ENCODE measurements at places on chromosomes 3 and 15.

- DNase-seq = peak; percentile 38
These were observed 549.2 kb upstream of the TBL1XR1 start for GRCh38 chr3:177746337-177746933.

- no peak for DNase-seq
These were observed 59.1 kb upstream of the FRMD4B start for GRCh38 chr3:69445024-69445423.

GRCh38 chr15:80709542-80709941, 14.4 kb downstream of the ABHD17C start:
- DNase-seq = no peak

DNA sequence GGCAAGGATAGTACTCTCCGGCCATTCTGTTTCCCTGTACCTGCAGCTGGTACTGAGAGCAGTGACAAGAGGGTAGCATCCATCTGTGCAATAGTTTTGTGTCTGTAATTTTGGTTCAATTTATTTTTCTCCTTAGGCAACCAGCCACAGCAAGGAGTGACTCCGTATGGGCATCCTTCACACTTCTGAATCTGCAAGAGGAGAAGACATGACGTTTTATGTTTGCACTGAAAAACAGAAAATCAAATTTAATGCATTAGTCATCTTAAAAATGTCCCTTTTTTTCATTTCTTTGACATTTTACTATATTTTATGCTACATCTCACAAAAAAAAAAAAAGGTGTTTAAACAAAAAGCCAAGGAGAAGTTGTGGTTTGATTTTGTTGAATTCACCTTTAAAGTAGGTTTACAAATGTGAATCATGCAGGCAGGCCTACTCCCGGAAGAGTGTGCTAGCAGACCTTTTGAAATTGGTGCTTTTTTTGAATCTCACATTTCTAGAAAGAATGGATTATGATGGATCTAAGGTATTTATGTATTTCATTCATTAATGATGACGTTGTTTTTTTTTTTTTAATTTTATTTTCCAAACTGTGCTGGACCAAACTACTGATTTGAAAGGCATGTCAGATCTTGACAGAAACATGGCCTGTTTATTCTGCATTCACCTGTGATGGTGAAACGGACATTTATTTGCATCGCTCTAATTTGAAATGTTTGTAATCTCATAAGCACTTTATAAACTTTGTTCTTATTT, 28.1 kb downstream of the IGSF10 start:
- no peak for DNase-seq

GRCh38 chr3:52742418-52743041, 28.2 kb downstream of the NEK4 start:
- no peak for DNase-seq

GRCh38 chr3:67335813-67336212, 318.6 kb downstream of the SUCLG2 start:
- peak; percentile 4 for DNase-seq

DNA sequence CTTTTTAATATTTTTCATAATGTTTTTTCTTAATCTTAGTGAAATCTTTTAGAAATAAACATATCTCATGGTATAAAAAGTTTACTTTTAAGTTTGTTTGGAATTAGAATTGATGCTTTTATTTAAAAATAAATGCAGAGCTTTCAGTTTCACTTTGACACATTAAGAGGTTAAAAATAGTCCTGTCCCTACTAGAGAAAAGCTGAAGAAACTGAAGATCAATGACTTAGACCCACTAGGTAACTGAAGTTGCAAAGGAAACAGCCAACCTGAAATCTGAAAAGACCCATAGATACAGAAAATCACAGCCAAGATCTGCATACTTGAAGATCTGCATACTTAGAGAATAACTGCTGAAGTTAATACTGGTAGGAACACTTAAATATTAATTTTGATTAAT, 237.6 kb downstream of the RAP2B start:
- no peak for DNase-seq

- no peak for DNase-seq
These were observed 11.2 kb downstream of the LCMT2 start for GRCh38 chr15:43318990-43319771.

DNA sequence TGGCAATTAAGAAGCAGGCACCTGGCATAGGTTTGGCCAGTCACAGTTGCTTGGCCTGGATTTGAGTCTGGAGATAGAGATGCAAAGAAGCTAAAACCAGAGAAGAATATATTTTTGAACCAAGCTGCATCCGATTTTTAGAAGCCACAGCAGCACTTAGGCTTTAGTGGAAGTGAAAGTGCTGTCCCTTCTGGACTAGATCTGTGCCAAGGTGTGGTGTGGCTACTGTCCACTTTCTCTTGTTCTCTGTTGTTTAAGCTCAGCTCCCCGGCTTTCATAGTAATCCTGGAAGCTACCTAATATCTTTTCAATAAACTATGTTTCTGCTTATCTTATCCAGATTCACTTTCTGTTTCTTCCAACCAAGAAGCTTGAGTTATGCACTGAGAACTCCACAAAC, 183.4 kb upstream of the THRB start:
- no peak for DNase-seq

GRCh38 chr3:23664459-23664858, 141.3 kb upstream of the UBE2E1 start:
- DNase-seq = no peak
